ENCODE measurements at places on chromosomes 6 and 20.

DNA sequence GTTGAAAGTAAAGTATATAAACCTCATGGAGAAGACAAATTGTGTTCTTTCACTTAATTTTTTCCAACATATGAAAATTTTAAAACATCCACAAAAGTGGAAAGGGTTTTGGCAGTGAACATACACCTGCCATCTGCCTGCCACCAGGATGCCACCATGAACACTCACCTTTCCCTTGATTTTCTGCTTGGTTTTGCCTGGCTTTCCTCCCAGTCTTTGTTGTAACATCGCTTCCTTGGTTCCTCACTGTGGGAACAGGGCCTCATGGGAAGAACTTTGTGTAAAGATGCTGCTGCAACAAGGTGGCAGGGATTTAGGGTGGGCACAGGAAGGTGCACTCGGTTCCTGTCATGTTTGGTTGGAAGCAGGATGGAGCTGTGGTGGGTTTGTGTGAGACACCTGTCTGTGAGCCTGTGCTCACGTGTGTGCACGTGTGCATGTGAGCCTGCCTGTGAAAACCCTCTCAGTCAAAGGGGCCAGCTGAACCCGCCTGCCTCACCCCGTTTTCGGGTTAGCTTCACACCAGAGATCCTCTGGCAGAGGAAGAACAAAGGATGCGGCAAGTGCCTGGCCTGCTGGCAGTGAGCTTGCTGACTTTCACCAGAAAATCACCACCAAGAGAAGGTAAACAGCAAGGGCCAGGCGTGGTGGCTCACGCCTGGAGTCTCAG, 11.0 kb upstream of the RBM38 start:
- no peak for DNase-seq

- DNase-seq: no peak
Measured at GRCh38 chr6:5828296-5828695, 178.4 kb downstream of the NRN1 start.

GRCh38 chr6:2103765-2104523, 141.5 kb downstream of the GMDS start:
- no peak for DNase-seq

DNA sequence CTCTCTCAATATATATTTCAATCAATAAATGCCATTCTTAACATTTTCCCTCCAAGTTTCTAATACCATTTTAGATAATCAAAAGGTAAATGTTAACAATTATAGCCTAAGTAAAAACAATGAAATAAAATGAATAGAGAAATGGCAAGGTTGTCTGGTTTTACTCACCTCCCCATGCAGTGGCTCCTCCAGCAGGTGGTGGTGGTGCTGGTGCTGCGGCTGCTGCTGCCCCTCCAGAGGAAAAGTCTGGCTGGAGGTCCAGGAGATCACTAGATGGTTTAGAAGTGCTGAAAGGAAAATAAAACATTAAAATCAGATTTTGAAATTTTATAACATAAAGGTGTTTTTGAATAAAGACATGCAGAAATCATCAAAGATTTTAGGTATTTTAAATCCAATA, 93.2 kb downstream of the PRSS35 start:
- no peak for DNase-seq

DNA sequence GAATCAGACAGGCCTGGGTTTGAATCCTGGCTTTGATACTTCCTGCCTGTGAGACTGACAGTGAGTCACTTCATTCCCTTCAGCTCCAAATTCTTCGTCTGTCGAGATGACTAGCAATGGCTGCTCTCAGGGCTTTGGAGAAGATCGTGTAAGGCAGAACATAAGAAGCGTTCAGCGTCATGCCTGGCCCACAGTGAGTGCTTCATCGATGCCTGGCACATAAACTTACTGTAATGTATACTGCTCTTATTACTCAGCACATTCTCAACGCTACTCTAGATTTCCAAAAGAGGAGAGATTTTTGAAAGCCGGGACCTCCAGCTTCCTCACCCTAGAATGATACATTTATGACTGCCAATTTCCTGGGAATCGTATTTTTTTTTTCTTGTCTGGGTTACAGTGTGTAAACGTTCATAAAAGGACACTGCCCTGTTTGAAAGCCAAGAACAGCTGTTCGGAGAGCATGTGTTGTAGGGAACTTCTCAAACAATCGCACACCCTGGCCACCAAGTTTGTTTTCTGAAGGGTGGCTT, 16.2 kb upstream of the BCAS1 start:
- DNase-seq: no peak

- no peak for DNase-seq
Measured at GRCh38 chr6:81758221-81758620, 5.7 kb upstream of the TENT5A start.

GRCh38 chr6:56072856-56073255, 174.5 kb downstream of the COL21A1 start:
- DNase-seq: no peak

GRCh38 chr6:117740605-117741004, 65.3 kb downstream of the NUS1 start:
- no peak for DNase-seq

GRCh38 chr20:30606990-30607389, 650.5 kb upstream of the DEFB115 start:
- no peak for DNase-seq

- DNase-seq: no peak
Measured at GRCh38 chr20:13492001-13492481, 146.7 kb downstream of the TASP1 start.

- no peak for DNase-seq
Measured at GRCh38 chr6:160461641-160462040, 113.5 kb downstream of the SLC22A3 start.

- no peak for DNase-seq
Measured at GRCh38 chr6:55964136-55964535, 88.7 kb upstream of the BMP5 start.
